CD4-positive, alpha-beta T cell treated with Interleukin-10 for 1 hour (primary cell): ENCODE measurements at places on chromosomes 11 and 22.

GRCh38 chr11:76185931-76186401, 20.3 kb downstream of the WNT11 start:
- no peak for DNase-seq

DNA sequence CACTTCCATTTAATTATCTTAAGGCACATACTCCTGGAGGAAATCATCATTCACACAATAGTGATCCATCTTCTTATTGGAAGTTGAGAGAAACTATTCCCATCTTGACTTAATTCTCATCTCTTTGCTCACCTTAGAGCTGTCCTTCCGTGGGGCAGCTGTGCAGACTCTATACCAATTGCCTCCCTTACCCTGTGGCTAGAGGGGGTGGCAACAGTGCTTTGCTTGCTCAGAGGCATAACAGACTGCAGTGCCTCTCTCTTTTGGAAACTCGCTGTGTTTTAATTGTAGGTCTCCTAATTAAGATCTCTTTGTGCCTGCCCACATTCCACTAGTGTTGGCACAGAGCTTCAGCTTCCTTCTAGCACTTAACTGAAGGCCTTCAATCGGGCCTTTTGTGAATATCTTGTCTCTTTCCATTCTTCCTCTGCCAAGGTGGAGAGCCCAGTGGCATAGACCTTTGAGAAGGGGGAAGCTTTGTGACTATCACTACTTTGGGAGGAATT, 5.5 kb downstream of the KMT2A start:
- DNase-seq, result peak; percentile 25

DNA sequence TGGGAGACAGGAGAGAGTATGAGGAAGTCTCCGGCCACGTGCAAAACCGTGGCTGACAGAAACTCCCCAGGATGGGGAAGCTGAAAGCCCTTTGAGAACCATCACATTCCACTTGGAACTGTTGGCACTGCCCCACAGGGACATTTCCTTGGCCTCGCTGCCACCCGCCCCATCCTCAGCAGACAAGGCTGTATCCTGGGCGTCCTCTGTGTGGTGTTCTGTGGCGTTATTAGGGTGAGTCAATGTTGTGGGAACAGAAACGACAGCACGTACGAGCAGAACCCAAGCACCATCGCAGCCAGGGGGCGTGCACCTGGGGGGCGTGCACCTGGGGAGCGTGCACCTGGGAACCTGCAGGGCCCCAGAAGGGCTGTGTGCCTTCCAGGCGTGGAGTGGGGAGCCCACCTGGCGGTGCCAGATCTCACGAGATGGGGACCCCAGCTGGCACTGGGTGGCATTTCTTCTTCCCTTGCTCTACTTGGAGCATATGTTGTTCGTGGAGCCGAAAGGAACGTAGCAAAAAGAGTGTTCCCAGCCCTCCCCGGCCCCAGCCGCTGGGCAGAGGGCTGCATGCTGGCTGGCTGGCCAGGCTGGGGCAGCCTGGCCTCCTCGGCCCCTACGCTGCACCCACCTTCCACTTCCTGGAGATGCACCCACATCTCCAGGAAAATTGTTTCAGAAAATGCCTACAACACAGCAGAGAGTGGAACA, 35.4 kb downstream of the NFAM1 start:
- peak; percentile 2 for DNase-seq

DNA sequence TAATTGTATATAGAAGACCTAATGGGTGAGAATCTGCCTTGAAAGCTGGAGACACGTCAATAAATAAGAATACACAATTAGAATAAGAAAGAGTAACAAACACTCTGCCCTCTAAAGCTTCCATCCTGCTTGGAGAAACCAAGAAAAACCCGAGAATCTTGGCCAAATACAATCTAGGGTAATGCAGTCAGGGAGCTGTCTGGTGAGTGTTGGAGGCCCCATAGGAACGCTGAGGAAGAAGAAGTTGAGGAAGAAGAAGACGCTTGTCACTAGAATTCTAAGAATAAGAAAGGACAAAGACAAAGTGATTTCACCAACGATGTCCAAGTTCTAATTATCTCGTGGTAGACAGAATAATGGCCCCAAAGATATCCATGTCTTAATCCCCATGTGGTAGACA, 4485.9 kb upstream of the OR11H1 start:
- no peak for DNase-seq

DNA sequence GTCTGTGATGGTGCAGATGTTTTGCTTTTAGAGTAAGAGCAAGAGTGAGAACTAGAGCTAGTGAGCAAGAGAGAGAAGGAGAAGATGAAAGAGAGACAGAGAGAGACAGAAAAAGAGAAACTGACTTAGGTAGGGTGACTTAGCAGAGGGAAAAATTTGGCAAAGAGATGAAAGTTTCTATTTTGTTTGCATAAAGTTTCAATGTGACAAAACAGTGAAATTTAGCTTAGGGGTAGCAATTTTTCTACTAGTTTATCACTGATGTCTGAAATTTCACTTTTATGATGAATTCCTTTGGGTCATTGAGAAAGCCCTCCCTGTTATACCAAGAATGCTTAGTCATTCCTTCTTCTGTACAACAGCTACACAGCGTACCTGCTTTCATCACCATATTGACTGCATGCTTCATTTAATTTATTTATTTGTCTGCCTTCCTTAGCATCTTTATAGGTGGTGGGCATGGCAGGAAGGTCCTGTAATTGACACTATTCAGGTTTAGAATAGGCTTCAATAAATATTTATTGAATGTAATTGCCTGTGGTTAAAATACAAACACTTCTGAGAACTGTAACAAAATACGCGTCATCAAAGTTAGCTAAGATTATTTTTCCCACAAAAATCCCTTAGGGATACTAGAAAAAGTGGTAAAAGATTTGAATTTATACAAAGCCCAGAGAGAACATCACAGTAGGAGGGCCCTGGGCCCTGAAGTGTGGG, 19.9 kb upstream of the CTSC start:
- no peak for DNase-seq

GRCh38 chr11:2461253-2461955, 16.6 kb downstream of the KCNQ1 start:
- DNase-seq, result no peak

DNA sequence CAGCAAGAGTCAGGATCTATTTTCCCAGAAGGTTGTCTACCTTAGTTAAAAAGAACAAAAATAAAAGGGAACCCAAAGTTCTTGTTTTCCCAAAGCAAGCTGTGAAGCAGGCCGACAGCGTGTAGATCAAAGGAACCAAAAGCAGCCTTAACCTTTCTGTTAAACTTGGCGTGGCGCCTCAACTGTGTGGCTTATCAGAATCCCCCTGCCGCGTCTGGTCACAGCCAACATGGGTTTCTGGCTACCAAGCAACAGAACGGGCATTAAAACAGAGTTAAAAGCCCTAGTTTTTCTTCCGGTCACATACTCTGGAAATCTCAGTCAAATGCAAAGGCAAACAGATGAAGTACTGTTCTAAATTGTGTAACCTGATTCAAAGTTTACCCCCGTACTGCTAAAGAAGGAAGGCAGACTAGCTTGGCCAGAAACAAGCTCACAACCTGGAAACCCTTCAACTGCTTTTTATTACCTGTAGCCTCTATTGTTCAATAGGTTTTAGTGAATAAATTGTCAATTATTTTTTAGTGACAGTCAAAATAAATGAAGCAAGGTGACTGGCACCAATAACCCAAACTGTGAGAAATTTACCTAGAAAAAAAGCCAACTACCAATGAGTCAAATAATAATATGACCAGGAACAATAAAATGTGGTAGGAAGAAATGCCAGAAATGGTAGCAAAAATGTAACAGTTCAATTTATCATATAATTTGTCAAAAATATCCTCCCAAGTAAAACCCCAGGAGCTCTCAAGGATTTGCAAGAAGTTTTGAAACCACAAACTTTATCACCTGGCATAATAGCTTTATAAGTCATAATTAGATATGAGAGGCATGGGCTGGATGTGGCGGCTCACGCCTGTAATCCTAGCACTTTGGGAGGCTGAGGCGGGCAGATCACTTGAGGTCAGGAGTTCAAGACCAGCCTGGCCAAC, 21.4 kb downstream of the CHKA start:
- DNase-seq, result peak; percentile 22
